GM12864 (cell line): ENCODE measurements at places on chromosomes 16 and 17.
A peak's percentile ranks its signal among the peaks of the same experiment; 100 is the strongest.

- DNase-seq: no peak
These were observed 307.8 kb upstream of the CDH11 start for GRCh38 chr16:65429504-65430181.

DNA sequence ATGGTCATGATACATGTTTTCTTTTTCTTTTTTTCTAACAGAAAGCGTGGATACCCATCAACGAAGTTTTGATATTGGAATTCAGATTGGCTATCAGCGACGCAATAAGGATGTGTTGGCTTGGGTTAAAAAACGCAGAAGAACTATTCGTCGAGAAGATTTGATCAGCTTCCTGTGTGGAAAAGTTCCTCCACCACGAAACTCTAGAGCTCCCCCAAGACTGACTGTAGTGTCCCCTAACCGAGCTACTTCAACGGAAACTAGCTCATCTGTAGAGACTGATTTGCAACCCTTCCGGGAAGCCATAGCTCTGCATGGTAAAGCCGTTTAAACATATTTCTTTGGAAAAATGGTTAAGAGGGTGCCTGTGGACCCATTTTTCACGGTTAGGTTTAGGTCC is 11.5 kb downstream of the HAPSTR1 start:
- no peak for DNase-seq

- DNase-seq: no peak
These were observed 10.9 kb upstream of the ZFHX3 start for GRCh38 chr16:73058616-73059409.

DNA sequence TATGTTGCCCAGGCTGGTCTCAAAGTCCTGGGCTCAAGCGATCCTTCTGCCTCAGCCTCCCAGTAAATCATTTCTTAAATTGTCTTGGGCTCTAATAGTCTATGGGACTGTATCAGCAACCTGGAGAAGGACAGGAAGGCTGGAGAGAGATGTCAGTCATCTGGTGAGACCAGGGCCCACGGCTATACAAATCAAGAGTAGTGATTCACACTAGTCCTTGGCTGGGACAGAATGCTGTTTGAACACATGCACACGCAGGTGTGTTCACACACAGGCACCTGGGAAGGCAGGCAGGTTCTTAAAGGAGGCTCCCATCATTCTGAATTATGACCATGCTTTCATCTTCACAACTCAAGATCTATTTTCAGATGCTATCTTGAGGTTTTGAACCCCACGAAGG is 14.1 kb downstream of the NQO1 start:
- no peak for DNase-seq

DNA sequence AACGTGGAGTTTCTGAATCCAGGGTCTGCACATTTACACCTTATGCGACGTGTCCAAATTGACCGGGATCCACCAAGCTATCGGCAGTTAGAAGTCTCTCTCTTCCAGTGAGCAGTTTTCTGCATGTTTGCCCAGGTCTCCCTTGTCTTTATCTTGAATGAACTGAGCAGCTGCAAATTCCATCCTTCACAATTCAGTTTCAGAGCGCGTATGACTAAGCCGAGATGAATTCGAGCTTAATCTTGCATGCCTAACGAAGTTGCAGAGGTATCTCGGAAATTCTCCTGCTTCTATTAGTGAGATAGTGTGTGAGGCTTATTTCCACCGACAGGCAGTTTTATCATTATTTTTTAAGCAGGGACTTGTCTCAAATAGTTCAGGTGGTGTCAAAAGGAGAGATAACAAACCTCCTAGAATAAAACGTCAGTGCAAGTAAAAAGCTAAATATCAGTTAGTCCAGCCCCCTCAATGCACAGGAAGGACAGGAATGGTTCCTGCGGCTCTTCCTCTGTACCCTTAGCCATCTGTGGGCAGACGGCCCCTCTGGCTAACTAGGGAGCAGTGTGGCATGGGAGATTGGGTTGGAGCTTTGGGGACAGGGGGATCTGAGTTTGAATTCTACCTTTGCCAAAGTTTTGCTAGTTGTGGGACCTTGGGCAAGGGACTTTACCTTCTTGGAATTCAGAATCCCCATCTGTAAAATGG is 93.0 kb upstream of the GPR139 start:
- DNase-seq: no peak

GRCh38 chr17:17146786-17147406 is 59.2 kb downstream of the PLD6 start:
- DNase-seq: no peak

DNA sequence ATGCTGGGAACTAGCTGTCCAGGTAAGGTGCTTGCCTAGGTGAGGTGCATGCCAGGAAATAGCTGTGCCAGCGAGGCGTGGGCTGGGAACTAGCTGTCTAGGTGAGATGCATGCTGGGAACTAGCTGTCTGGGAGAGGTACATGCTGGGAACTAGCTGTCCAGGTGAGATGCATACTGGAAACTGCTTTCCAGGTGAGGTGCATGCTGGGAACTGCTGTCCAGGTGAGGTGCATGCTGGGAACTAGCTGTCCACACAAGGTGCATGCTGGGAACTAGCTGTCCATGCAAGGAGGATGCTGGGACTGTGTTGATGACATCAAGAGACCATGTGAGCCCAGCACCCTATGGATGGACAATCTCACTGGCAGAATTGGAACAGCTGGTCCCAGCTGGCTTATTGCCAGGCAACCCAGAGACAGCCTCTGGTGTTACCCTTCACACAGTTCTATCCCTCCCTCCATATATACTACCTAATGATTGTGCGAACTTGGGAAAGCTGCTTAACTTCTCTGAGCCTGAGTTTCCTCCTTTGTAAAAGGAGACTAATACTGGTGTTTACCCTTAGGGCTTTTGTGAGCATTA is 479.9 kb upstream of the RBFOX1 start:
- DNase-seq: no peak

DNA sequence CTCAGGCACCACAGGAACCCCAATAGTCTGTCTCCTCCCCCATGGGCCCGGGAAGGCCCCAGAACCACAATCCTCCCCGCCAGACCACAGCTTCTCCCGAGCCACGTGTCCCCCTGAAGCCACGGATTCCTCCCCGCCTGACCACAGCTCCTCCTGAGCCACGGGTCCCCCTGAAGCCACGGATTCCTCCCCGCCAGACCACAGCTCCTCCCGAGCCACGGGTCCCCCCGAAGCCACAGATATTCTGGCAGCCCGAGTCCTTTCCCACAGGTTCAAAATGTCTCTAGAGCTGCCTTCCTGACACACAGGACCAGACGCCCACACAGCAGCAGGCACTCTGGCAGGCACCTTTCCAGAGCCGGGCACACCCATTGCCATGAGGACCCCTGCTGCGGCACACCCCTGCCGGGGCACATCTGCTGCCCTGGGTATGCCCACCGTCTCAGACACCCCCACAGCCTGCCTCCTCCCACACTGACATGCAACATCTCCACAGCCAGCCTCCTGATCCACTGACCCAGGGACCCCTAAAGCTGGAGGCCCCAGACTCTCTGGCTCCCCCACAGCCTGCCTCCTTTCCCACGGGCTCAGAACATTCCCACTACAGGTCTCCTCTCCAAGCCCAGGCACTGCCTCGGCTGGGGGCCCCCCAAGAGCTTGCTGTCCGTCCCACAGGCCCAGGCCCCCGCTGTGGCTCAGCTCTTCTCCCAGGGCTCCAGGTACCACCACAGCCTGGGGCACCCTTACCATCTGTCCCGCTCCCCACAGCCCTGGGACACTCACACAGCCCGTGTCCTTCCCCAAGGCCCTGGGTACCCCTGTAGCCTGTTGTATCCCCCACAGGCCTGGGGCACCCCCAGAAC is 2.2 kb downstream of the KIAA0753 start:
- no peak for DNase-seq

GRCh38 chr16:29675811-29676643 is 3.0 kb upstream of the QPRT start:
- DNase-seq: no peak

- DNase-seq: no peak
These were observed 24.0 kb downstream of the CDH13 start for GRCh38 chr16:82650804-82651203.

DNA sequence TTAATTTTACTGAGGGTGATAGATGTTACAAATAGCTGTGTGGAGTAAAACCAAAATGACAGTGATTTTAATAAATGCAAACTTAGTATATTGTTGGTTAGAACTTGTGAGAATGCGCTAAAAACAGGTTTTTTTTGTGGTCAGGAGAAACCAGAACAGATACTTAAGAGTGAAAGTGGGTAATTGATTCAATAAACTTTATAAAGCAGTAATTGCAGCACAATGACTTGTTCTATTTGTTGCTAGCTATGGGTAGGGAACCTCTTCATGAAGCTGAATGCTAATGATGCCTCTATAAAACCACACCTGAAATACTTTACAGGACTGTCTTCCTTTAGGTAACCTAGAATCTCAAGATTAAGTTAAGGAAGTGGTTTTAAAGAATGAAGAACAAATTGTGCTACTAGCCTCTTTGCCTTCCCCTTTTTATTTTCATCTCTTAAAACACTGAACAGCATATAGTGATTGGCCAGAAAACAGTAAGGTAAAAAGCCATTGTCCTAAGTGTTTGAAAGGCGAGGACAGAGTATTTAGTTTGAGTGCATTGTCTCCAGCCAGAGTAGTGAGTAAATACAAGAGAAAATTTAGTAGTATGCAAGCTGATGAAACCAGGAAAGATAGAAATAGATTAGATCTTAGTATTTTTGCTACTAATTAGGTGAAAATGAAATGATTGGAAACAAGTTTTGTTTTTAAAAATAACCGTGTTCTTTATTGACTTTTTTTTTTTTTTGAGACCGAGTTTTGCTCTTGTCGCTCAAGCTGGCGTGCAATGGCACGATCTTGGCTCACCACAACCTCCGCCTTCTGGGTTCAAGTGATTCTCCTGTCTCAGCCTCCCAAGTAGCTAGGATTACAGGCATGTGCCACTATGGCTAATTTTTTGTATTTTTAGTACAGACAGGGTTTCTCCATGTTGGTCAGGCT is 6.0 kb downstream of the GGNBP2 start:
- DNase-seq: peak; percentile 57

DNA sequence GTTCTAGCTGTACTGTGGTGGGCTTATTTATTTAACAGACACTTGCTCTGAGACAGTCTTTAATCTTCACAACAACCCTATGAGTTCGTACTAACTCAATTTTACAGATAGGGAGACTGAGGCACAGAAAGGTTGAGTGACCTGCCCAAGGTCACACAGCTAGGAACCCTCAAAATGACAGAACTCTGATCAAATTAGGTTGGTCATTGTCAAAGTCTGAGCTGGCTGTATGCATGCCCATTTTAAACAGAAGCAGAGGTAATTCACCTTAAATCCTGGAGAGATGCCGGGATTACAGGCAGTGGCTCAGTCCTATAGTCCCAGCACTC is 24.9 kb downstream of the LAT start:
- DNase-seq: no peak

- DNase-seq: no peak
These were observed 114.0 kb upstream of the SDK2 start for GRCh38 chr17:73758245-73758644.

- DNase-seq: no peak
These were observed 94.9 kb downstream of the TMEM132E start for GRCh38 chr17:34673995-34674890.
